Kidney capillary endothelial cell (primary cell): ENCODE measurements at places on chromosomes 12 and 14.

DNA sequence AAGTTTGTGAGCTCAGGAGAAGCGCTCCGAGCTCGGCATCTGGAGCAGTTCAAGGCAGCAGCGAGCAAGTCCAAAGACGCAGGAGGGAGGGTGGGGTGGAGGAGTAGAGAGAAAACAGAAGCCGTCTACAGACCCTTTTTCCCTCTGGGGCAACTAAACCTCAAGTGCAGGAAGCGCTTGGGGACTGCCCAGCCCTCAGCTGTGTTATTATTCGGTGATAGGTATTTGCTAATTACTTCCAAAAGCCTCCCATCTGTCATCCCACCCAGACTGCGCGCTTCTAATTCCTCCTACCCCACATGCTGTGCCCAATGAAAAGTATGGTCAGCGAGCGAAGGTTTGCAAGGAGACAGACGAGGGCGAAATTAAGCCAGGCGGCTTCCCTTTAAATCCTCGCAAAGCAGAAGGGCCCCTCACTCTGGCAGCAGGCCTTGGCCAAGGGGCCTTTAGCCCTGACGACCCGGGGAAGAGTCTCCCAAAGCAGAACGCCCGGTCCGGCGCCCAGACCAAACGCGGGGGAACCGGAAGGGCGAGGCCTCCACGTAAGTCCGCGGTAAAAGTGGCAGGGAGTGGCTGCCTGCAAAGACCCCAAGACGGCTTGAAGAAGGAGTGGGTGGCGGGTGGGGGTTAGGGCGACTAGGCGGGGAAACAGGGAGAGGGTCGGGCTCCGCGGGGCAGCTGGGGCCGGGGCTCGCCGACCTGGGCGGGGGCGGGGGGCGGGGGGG lies 507 bp upstream of the CD9 start:
- no peak for DNase-seq

GRCh38 chr12:50218386-50218785 lies 51.2 kb upstream of the CERS5 start:
- no peak for DNase-seq

- no peak for DNase-seq
These were observed 36.5 kb upstream of the DYNC1H1 start for GRCh38 chr14:101927859-101928258.

- DNase-seq = no peak
These were observed 48.7 kb upstream of the MAX start for GRCh38 chr14:65150898-65151608.

GRCh38 chr12:57012600-57013465 lies 3.5 kb downstream of the TAC3 start:
- DNase-seq = no peak

DNA sequence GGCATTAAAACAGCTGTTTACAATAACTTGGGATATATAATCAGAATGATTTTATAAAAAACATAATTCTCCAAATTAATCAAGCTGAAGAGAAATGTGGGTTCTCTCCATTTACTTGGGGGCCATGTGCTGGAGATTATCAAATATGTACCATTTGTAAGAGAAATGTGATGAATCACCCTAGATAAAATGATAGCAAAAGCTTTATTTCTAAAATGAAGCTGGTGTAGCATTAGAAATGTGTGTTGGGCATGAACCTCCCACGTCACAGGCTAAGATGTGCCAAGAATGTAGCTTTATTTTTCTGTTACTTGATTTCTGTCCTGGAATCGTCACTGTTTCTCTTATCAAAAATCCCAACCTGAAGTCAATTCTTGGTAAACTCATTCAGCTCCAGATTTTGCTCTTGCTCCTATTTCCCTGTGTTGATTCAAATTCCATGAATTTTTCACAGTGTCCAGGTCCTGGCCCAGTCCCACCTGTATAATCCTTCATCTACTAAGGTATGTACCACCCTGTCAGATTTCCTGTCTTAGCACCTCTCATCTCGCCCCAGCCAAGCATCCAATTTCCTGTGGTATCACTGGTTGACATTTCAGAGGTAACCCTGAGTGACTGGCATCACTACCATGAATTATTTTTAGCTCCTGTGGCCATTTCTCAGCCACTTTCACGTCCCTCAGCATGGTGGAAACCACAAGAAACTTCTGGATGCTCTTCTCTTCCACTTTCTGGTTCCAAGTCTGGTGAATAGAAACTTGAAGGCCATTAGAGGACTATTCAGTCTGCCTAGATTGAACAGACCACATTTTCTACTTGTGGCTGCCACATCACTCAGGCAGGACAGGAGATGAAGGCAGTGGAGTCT lies 103.6 kb upstream of the FLRT2 start:
- DNase-seq = no peak

GRCh38 chr14:88904864-88905263 lies 80.4 kb downstream of the TTC8 start:
- no peak for DNase-seq

DNA sequence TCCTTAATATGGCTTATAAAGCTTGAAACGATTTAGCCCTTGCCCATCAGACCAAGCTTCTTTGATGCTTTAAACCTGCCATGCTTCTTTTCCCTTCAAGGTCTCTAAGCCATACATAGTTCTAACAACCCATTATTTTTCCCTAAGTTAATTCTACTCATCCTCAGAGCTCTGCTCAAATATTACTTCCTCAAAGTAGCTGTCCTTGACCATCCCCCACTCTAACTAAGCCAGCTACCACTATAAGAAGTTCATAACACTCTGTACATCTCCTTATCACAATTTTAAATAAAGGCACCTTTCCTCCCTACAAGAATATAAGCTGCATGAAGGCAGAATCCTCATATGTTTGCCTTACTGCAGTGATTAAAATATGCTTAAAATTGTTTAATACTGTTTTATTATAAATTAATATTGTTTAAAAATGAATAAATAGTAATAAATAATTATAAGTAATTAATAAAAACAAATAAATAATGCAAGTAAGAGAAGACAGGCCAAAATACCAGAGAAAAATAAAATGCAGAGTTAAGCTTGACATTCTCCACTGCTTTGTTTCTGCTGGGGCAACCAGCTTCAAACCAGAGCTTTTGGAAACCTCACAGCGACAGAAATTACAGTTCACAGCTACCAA lies 76.8 kb downstream of the NUMB start:
- DNase-seq = no peak

DNA sequence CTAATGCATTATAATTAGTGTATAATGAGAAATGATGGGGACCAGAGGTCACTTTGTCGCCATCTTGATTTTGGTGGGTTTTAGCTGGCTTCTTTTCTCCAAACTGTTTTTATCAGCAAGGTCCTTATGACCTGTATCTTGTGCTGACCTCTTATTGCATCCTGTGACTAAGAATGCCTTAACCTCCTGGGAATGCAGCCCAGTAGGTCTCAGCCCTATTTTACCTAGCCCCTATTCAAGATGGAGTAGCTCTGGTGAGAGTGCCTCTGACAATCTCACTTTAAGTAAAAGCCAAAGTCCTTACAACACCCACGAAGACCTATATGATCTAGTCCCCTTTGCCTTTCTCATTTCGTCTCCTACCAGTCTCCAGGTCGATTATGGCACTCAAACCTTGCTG lies 28.3 kb upstream of the STRAP start:
- no peak for DNase-seq
